Ureter (tissue), 1 donor: ENCODE measurements at places on chromosomes 2 and 18. TPM values are rescaled to one million over a fixed set of nuclear protein-coding genes. Genes with fewer than 3 reads are reported as not detected.

The TMEM198 gene
- total RNA-seq, result 6.0 TPM

The C1QL2 gene
- not detected for total RNA-seq

The BOLL gene
- total RNA-seq, result not detected

The GPAT2 gene
- total RNA-seq, result 6.7 TPM

The ALPP gene
- total RNA-seq, result not detected

The PLCD4 gene
- total RNA-seq, result 3.9 TPM

The ATAD2B gene
- 48.4 TPM for total RNA-seq

The GPR17 gene
- not detected for total RNA-seq

The CEP68 gene
- total RNA-seq, result 27.8 TPM

The PROKR1 gene
- not detected for total RNA-seq

The MREG gene
- 13.8 TPM for total RNA-seq

The UGT1A10 gene
- 3.0 TPM for total RNA-seq

The CNOT9 gene
- 59.6 TPM for total RNA-seq

The EPC2 gene
- total RNA-seq, result 51.2 TPM

The RBM44 gene
- total RNA-seq, result 1.5 TPM

The PMAIP1 gene
- total RNA-seq, result 4.9 TPM

The SANBR gene
- total RNA-seq, result 13.3 TPM

The CDH7 gene
- not detected for total RNA-seq

The ITGA4 gene
- total RNA-seq, result 7.4 TPM

The GCG gene
- total RNA-seq, result not detected

The MEP1B gene
- not detected for total RNA-seq
